Stimulated activated naive CD4-positive, alpha-beta T cell (primary cell): ENCODE measurements at places on chromosomes 5 and 9.

DNA sequence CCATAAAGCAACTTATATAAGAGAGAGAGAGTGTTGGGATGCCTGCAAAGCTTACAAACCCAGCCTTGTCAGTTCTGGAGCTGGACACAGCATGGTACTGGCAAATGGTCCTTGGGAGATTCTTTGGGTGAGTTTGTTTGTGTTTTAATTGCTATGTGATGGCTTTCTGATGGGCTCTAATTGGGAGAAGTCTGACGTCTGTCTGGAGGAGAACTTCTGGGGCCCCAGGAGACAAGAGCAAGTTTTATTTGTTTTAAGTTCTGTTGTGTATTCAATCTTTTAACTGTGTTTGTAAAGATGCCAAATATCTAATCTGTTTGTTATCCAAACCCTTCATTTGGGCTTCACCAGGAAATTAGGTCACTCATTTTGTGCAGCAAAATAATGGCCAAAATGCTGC, 50.3 kb upstream of the AFAP1L1 start:
- no peak for DNase-seq

- no peak for DNase-seq
These were observed 33.3 kb downstream of the DMRT2 start for GRCh38 chr9:1083325-1083913.

GRCh38 chr9:14273696-14274121, 40.2 kb downstream of the NFIB start:
- DNase-seq, result no peak

- no peak for DNase-seq
These were observed 79.0 kb downstream of the MACROH2A1 start for GRCh38 chr5:135319928-135320606.

DNA sequence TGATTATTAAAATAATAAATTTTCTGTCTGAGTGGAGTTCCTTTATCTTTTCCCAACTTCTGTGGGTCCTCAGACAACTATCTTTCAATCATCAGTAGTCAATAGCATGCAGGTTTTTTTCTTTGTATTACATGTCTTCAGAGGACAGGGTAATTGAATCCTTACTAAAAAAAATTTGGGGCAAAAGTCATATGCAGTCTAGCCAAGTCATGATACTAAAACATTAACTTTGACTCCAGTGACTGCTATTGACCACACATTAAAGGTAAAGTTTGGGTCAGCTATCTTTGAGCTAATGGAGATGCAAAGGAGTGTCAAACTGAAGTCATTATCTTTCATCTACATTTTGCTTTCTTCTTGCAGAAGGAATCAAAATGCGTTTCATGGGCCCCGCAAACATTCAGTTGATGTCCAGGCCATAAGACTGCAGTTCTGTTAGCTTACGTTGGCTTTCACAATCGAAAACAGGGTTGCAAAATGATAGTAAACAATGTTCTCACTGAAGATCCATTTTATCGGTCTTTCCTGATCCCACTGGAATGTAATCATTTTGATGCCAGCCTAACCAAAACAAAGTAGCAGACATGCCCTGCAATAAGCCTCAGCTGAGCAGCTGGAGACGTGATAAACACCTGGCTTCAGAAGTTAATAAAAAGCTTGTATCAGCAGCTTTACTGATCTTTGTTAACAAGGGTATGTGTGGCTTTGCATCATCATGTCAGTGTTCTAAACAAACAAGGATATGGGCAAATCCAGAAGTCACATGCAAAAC, 186.1 kb upstream of the PRLR start:
- DNase-seq, result no peak

DNA sequence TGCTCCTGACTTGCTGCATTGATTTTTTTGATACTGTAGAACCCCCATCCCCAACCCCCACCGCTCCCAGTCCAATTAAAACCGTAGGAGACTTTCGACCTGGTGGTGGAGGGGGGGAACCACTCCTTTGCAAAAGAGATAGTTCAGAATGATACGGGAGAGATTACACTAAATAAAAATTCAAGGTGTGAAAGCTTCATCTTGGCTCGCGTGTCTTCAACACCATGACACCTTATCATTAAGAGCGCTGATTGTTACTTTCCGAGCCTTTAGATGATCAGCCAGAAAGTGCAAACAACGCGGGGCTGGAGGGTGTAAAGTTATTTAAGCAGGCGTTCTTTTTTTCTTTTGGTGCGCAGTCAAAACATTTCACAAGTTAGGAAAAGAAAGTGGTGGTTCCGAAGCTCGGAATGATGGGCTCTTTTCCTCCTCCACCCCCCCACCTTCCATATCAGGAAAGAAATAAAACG, 1.3 kb upstream of the ZNF462 start:
- no peak for DNase-seq

DNA sequence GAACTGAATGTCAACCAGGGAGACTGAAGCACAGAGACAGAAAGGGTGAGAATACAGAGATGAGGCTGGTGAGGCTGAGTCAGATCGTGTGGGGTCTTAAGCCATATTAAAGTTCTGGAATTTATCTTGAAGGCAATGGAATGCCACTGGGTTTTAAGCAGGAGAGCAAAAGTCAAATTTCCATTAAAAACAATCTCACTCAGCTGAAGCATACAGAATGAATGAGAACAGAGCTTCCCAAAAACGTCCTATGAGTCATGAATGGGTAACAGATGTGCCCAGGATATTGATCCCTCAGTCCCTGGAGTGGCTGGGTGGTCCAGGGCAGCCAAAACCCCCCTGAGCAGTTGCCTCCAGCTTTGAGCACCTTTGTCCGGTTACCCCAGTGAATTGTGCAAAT, 44.9 kb downstream of the PFDN1 start:
- no peak for DNase-seq

DNA sequence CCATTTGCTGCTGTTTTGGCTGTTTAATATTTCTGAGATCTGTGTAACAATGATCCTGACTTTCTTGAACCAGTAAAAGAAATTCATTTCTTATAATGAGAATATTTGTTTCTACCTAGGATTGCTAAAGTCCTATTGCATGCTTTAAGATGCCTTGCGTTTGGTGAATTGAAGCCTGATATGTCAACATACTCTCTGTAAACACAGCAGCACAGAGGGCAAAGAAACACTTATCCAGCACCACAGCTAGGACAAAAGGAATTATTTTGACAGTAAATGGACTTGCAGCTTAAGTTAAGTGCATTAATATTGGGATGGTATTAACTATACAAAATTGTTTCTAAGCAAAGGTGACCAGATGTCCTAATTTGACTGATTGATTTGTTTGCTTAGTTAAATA, 2031.2 kb upstream of the CDH6 start:
- DNase-seq, result no peak

DNA sequence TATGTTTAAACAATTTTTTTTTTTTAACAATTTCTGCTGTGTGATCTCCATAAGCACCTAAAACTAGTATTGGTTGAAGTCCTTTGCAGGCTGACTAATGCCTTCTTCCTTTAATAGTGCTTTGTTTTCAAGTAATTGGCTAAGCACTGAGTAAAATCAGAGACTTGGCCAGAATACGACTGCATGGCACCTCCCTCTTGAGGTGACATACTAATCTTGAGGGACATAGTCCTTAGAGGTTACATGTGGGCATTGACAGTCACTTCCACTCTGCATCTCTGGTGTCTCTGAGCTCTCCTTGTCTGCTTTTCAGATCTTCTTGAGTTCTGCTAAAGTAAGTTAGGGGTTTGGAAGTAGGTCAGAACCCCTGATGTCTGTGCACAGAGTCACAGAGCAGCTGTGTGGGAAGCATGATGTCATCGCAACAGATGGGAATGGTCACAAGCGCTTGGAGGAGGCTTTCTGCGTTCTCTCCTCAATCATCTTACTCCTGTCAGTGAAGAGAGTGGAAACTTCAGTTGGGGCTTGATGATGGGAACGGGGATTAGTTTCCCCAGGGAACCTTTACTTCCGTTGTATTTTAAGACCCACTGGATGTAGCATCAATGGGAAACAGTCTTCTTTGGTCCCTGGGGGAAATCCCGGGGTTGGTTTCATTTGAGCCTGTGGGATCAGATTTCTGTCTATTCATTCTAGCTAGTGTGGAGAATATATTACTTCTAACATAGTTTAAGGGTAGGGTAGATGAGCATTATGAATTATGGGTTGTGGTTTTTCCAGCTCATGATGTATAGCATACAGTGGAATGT, 136.9 kb downstream of the ARHGAP26 start:
- no peak for DNase-seq

DNA sequence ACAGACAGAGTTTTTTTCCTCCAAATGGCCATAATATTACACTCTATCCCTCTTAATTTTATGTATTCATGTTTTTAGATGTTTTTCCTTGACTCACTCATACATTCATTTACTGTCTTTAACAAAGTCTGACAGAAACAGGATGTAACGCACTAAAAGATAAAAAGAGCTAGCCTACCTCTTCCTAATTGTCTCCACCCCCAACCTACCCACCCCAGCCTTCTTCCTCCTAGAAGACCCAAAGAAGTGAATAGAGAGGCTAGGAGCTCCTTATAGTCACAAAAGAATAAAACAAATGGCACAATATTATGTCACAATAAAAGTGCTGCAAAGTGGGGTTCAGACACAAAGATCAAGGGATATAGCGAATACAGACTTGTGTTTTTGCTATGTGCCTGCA, 719 bp downstream of the NOL8 start:
- DNase-seq, result no peak

DNA sequence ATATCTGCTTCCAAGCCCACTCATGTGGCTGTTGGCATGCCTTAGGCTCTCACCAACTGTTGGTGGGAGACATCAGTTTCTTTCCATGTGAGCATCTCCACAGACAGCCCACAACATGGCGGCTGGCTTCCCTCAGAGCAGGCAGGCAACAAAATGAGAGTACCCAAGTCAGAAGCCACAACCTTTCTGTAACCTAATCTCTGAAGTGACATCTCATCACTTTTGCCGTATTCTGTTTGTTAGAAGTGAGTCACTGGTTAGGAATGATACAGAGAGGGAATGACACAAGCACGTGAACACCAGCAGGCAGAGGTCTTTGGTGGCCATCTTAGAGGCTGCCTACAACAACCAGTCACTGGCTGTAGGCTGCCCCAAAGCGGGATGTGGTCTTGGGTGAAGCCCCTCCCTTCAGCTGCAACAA, 88.6 kb upstream of the RASGRF2 start:
- no peak for DNase-seq

- no peak for DNase-seq
These were observed 430.1 kb upstream of the WWC1 start for GRCh38 chr5:167861129-167861927.

DNA sequence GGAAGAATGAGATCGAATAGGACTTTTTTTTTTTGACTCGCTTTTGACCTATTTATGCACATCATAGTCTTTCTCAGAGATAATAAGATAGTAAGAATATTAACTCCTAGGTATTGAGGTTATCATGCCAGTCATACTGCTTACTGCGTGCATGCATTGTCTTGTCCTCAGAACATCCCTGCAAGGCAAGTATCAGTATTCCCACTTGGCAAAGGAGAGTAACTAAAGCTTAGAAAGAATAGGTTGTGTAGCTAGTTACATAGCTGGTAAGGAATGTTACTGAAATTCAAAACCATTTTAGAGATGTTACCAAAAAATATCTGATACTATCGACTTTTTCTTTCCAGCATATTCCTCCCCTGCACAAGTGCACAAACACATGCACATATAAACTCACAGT, 296.1 kb upstream of the CLINT1 start:
- no peak for DNase-seq

DNA sequence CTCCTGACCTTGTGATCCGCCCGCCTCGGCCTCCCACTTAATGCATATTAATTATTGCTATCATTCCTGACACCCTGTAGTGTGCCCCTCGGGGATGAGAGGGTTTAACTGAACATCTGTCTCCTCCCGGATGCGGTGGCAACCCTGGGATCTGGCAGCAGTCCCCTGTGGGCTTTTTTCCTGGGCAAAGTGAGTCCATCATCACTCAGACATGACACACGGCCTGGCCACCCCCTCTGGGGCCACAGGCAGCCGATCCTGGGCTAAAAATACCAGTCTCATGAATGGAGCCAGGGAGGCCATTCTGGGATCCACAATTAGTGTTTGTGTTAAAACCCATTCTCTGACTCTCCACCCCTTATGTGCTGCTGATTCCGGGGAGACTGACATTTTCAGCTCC, 161.2 kb downstream of the RGS3 start:
- no peak for DNase-seq

GRCh38 chr5:149284501-149284900, 12.8 kb downstream of the AFAP1L1 start:
- no peak for DNase-seq

- no peak for DNase-seq
These were observed 566.4 kb downstream of the EFNA5 start for GRCh38 chr5:107104040-107104995.

DNA sequence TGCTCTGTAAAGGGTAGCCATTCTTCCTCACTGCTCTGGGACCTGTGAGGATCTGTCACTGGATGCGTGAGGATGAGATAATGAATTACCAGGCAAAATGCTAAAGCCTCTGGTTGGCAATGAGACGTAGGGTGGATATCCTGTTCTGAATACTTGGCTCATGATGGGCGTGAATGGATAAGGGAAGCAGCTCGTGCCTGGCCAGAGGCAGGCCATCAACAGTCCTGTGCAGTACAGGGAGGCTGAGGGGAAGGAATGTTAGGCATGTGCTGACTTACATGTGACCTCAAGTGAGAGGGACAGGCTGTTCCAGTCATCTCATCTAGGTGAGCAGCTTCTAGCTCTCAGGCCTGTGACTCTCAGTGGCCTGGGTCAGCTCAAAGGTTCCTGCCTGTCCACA, 172.8 kb downstream of the CARTPT start:
- no peak for DNase-seq

GRCh38 chr5:63953217-63953616, 9.0 kb downstream of the HTR1A start:
- DNase-seq, result no peak

GRCh38 chr9:78035383-78035993, 3.9 kb upstream of the GNAQ start:
- DNase-seq, result peak; percentile 80

- DNase-seq, result no peak
These were observed 444.5 kb downstream of the RAB3C start for GRCh38 chr5:59027145-59027907.

- DNase-seq, result peak; percentile 66
These were observed 1.1 kb upstream of the IRF1 start for GRCh38 chr5:132491368-132492364.

DNA sequence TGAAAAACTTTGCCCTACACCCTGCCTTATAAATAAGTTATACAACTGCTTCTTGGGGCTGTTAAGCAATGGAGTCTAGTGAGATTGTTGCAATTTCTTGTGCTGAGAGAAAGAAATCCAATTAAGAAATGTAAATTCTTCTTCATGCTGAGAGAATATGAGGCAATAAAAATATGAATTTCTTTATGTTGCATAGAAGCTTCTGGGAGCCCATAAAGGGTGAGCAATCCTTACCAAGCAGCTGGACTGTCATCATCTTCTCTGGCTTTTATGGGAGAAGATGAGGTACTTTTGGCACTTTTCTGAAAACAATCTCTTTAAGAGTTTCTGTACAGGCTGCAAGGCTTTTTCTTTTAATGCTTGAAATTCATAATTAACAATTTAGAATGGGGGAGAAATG, 204.3 kb downstream of the DMRTA1 start:
- DNase-seq, result no peak

- DNase-seq, result no peak
These were observed 517.8 kb upstream of the PAPPA start for GRCh38 chr9:115635680-115636383.

- DNase-seq, result no peak
These were observed 47.7 kb upstream of the TCERG1 start for GRCh38 chr5:146399481-146399880.

- no peak for DNase-seq
These were observed 7.6 kb downstream of the PTGES start for GRCh38 chr9:129745200-129745599.

- DNase-seq, result no peak
These were observed 342.3 kb downstream of the ZSWIM6 start for GRCh38 chr5:61674378-61674777.
